ENCODE measurements at places on chromosomes 7 and 10. TPM values are rescaled to one million over a fixed set of nuclear protein-coding genes. Genes with fewer than 3 reads are reported as not detected.

GRCh38 chr7:47347816-47348385 is 234.0 kb downstream of the TNS3 start:
- H3K4me1 ChIP-seq, result no peaks in the 10 kb centered on the region
- no peak for DNase-seq
- no peaks in the 10 kb centered on the region for H3K27me3 ChIP-seq
- H3K36me3 ChIP-seq, result no peaks in the 10 kb centered on the region
- H3K27ac ChIP-seq, result no peak overlapping the region

- H3K4me1 ChIP-seq, result no peaks in the 10 kb centered on the region
- no peak overlapping the region for H3K27ac ChIP-seq
- no peak for DNase-seq
- no peaks in the 10 kb centered on the region for H3K27me3 ChIP-seq
These were observed 44.4 kb upstream of the STRIP2 start for GRCh38 chr7:129389829-129390228.

- no peaks in the 10 kb centered on the region for H3K36me3 ChIP-seq
- no peak overlapping the region for H3K4me3 ChIP-seq
- DNase-seq, result no peak
- peaks cover 24% of the 10 kb centered on the region for H3K4me1 ChIP-seq
- no peaks in the 10 kb centered on the region for H3K27me3 ChIP-seq
These were observed 66.3 kb upstream of the SP4 start for GRCh38 chr7:21361413-21362125.

DNA sequence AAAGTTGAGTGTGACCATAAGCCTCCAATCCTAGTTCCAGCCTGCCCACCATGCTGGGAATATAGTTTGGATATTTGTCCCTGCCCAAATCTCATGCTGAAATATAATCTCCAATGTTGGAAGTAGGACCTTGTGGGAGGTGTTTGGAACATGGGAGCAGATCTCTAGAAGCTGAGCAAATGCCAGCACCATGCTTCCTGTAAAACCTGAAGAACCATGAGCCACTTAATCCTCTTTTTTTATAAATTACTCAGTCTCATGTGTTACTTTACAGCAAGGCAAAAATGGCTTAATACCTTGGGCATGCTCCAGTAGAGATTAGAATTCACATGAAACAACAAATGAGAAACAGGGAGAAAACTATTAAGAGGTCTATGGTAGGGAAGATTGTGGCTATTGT is 27.2 kb downstream of the STEAP1 start:
- no peak overlapping the region for H3K4me3 ChIP-seq
- DNase-seq, result no peak

DNA sequence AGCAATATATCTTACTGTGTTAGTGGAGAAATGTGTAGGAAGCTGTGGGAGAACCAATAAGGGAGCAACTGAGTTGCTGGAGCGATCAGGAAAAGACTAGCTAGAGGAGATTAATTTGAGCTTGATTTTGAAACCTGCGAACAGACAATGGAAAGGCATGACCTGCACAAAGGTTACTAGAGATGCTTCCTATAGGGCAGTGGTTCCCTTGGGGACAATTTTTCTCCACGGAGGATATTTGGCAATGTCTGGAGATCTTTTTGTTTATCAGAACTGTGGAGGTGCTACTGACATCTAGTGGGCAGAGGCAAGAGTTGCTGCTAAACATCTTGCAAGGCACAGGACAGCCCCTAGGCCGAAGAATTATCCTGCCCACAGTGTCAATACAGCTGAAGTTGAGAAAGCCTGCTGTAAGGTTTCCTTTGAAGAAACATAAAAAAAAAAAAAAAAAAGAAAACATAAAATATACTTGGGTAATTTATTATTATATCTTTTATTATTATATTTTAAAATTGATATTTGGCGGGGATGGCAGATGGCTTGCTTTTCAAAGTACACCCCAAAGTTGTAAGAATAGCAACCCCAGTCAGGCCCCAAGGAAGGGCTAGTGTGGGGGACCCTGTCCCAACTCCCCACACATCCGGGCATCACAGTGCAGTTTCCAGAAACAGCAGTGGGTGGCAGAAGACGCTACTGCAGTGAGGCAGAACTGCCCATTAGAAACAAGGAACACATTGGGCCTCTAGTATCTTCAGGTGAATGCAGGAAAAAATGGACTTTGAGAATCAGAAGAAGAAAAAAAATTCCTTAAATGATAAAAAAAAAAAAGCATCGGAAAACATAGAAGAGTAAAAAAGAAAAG is 481.6 kb downstream of the SH2D4B start:
- H3K36me3 ChIP-seq, result no peaks in the 10 kb centered on the region
- no peaks in the 10 kb centered on the region for H3K27me3 ChIP-seq
- no peak overlapping the region for H3K27ac ChIP-seq
- no peak for DNase-seq

DNA sequence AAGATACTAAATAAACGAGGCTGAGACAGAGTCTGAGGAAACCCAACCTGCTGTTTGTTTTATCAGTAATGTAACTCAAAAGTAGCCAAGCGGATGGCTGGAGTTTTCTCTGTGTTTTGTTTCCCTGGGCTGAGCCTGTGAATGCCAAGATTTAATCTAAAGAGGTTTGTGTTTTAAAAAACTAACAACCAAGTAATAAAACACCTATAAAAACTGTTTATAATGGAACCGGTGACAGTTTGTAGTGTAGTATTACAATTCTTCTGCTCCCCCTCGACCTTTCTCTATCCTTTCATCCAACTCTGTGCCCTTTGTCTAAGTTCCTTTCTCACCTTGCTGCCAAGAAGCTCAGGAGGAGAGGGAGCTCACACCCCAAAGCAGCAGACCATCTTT is 2.6 kb upstream of the KAT6B start:
- peak overlapping the region; percentile 61 for H3K4me3 ChIP-seq
- DNase-seq, result no peak
- no peak overlapping the region for H3K27ac ChIP-seq
- H3K27me3 ChIP-seq, result no peaks in the 10 kb centered on the region
- H3K4me1 ChIP-seq, result peaks cover 34% of the 10 kb centered on the region
- no peaks in the 10 kb centered on the region for H3K36me3 ChIP-seq

DNA sequence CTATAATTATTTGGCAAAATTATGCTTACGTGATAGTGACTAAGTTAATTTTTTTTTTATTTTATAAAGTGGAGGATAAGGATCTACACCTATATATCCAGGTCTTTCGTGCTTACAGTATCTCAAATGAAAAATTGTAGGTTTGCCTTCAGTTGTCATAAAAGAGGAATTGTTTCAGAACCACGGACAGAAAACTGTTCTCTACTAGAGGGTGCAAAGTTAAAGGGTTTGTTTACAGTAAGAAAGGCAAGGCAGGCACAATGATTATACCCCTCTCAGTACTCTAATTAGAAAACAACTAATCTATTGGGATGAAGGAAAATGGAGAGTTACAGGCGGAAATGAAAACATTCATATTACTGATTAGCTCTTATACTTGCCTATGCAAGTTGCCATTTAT is 1.5 kb downstream of the PCLO start:
- no peaks in the 10 kb centered on the region for H3K4me1 ChIP-seq
- DNase-seq, result no peak
- H3K27me3 ChIP-seq, result no peaks in the 10 kb centered on the region
- no peaks in the 10 kb centered on the region for H3K36me3 ChIP-seq

- DNase-seq, result no peak
- no peak overlapping the region for H3K27ac ChIP-seq
- H3K27me3 ChIP-seq, result peaks cover 3% of the 10 kb centered on the region
- no peak overlapping the region for H3K4me3 ChIP-seq
These were observed 4.2 kb downstream of the RARRES2 start for GRCh38 chr7:150337179-150337578.

DNA sequence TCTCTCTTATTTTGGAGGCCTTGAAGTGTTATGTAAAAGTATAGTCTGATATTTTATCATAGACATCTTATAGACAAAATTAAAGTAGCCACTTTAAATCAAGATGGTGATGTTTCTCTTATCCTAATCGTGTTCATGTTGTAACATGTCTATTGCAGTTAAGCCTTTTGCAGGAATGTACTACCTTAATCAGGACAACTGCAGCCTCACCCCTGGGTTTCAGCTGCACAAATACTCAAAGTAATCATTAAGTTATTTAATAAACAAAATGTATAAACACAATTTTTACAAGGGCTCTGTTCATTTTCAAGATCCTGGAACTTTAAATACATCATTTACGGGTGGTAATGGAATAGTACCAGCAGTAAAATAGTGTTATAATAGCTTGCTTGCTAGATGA is 14.4 kb upstream of the KIF5B start:
- DNase-seq, result no peak
- H3K27me3 ChIP-seq, result peaks cover 5% of the 10 kb centered on the region
- no peak overlapping the region for H3K4me3 ChIP-seq
- H3K4me1 ChIP-seq, result no peaks in the 10 kb centered on the region

DNA sequence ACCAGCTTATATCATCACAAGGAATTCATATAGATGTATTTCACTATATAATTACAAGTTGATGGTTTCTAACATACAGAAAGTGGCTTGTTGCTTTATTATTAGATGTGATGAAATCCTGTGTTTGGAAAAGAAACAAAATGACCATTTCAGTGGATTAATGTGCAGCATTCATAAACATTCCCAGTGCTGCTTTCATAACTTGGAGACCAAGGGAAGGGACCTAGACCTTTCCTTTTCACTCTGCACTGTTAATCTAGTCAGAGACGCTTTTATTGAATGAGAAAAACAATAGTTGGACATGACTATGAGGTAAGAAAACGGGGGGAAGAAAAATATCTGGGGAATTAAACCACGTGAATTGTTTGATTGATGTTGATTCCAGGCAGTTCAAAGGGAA is 160.0 kb downstream of the HDAC9 start:
- no peaks in the 10 kb centered on the region for H3K36me3 ChIP-seq
- no peak overlapping the region for H3K27ac ChIP-seq
- H3K4me3 ChIP-seq, result no peak overlapping the region
- DNase-seq, result no peak
- no peaks in the 10 kb centered on the region for H3K4me1 ChIP-seq

DNA sequence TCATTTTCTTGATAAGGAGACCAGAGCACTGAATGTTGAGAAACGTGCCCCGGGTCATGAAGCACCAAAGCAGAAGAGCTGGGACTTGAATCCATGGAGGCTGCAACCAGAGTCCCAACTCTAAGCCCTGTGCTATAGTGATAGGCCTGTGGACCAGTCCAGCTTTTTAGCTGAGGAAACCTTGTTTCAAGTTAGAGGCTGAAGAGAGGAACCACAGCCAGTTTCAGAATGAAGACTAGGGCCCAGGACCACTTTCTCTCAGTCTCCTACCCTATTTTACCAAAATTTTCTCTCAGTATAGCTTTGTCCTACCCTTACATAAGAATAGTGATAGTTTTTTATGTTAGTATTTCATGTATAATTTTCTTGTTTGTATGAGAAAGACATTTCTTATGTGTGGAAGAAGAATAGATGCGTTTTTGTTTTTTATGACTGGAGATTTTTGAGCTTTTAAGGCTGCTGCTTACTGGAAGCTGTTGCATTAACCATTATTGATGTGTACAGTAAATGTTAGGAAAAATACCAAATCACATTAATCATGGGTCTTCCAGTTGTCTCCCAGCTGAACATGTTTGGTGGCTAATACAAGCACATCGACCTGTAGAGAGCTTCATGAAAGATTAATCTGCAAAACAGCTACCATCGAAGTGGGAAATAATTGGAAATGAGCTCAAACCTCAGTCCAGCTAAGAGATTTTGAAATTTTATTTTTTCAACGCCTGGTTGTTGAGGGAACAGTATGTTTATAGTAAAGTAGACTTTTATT is 45.0 kb upstream of the CSTF2T start:
- no peak for DNase-seq
- no peaks in the 10 kb centered on the region for H3K4me1 ChIP-seq
- H3K27ac ChIP-seq, result no peak overlapping the region
- H3K4me3 ChIP-seq, result no peak overlapping the region
- no peaks in the 10 kb centered on the region for H3K36me3 ChIP-seq

DNA sequence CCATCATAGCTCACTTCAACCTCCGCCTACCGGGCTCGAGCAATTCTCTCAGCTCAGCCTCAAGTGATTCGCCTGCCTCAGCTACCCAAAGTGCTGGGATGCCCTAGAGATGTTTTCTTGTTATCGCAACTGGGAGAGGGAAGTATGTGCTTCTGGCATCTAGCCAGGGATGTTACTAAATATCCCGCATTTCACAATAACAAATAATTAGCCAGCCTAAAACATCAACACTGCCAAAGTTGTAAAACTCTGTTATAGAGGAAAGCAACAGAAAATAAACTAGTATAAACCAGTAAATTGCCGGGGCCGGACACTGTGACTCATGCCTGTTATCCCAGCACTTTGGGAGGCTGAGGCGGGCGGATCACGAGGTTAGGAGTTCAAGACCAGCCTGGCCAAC is 7.2 kb downstream of the INA start:
- H3K27ac ChIP-seq, result no peak overlapping the region
- H3K27me3 ChIP-seq, result peaks cover 25% of the 10 kb centered on the region
- H3K36me3 ChIP-seq, result no peaks in the 10 kb centered on the region
- no peaks in the 10 kb centered on the region for H3K4me1 ChIP-seq
- no peak for DNase-seq

GRCh38 chr7:154748089-154748786 is 254.7 kb downstream of the PAXIP1 start:
- H3K27ac ChIP-seq, result no peak overlapping the region
- DNase-seq, result no peak
- no peaks in the 10 kb centered on the region for H3K27me3 ChIP-seq

- no peaks in the 10 kb centered on the region for H3K4me1 ChIP-seq
- H3K27me3 ChIP-seq, result no peaks in the 10 kb centered on the region
- DNase-seq, result no peak
- H3K27ac ChIP-seq, result no peak overlapping the region
These were observed 110.1 kb upstream of the INSYN2A start for GRCh38 chr10:127306479-127306878.

DNA sequence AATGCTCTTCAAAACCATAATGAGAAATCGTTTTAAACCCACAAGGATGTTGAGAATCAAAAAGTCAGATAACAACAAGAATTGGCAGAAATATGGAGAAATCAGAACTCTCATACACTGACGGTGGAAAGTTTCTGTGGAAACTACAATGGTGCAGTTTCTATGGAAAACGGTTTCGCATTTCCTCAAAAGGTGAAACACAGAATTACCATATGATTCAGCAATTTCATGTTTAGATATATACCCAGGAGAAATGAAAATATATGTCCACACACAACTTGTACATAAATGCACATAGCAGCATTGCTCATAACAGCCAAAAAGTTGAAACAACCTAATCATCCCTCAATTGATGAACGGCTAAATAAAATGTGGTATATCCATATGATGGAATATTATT is 218.2 kb downstream of the ARL4A start:
- no peaks in the 10 kb centered on the region for H3K4me1 ChIP-seq
- H3K4me3 ChIP-seq, result no peak overlapping the region
- H3K27ac ChIP-seq, result no peak overlapping the region
- H3K36me3 ChIP-seq, result no peaks in the 10 kb centered on the region
- no peaks in the 10 kb centered on the region for H3K27me3 ChIP-seq

GRCh38 chr10:114990991-114991390 is 53.0 kb downstream of the TRUB1 start:
- DNase-seq, result no peak
- H3K36me3 ChIP-seq, result no peaks in the 10 kb centered on the region
- no peaks in the 10 kb centered on the region for H3K4me1 ChIP-seq
- no peak overlapping the region for H3K27ac ChIP-seq

Gene PMS2
- 22.6 TPM for total RNA-seq

Gene C10orf62
- not detected for total RNA-seq

Gene ODAD2
- 0.20 TPM for total RNA-seq

Gene PILRA
- total RNA-seq, result 1.9 TPM

Gene SFMBT2
- total RNA-seq, result 18.3 TPM

Gene ASAH2
- 3.2 TPM for total RNA-seq

Gene JCAD
- 0.02 TPM for total RNA-seq
